ENCODE measurements at places on chromosomes 5 and 9.

DNA sequence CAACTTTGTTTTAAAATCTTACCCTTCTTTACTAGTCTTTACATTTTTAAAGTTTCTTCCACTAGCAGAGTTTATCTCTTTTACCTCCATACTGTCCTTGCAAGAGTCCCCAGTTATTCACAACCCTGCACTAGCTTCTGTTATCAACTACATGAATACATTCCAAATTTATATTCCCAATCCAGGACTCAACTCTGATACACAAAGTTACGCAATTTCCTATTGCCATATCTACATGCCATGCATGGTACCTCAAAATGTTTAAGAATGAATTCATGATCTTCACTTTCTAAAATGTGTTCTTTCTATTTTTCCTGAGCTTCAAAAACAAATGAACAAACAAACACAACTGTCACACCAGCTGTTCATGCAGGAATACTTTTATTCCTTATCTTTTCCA lies 668.7 kb downstream of the CDH18 start:
- DNase-seq: no peak

DNA sequence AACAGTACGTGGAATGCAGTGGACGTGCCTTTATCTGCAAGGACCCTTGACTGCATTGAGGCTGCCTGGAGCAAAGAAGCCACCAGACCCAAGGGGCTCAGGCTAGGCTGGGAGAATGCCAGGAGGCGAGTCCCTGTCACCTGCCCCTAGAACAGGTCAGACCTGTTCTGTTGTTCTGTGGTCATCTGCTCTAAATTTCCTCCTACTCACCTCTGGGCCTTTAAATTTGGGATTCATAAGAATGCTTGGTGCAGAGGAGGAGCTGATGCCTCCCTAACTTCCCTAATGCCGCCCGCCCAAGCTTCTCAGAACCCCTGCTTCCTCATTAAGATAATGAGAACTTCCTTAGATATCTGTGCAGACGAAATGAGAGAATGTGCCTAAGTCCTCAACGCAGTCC lies 32.0 kb downstream of the DAPK1 start:
- DNase-seq: no peak

GRCh38 chr5:146778261-146778660 lies 100.3 kb downstream of the PPP2R2B start:
- DNase-seq: no peak

GRCh38 chr5:143576711-143577484 lies 173.4 kb upstream of the NR3C1 start:
- DNase-seq: no peak

GRCh38 chr5:6082685-6083084 lies 295.7 kb downstream of the MED10 start:
- no peak for DNase-seq

DNA sequence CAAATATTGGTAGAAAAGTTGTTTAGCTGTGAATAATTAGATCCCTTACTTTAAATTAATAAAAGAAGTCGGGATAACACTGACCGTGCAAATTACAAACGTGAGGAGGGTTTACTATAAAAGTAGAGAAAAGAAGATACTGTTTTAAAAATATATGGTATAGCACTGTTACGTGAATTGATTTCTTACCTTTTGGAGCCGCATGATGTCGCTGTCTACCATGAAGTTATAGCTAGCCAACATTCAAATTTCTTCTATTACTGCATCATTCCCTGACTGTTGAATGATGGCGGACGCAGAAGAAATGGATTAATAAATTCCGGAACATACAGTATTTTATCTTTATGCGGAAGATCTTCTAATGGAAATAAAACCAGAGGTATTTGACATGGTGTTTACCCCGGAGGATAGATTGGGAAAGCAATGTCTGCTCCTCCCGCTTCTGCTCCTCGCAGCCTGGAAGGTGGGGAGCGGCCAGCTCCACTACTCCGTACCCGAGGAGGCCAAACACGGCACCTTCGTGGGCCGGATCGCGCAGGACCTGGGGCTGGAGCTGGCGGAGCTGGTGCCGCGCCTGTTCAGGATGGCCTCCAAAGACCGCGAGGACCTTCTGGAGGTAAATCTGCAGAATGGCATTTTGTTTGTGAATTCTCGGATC lies at the start of gene PCDHA6:
PCDHA6 (plus strand) TSS at position 257 of the 658 bp plus-strand sequence; CDS start at position 389, 132 bp downstream.
- DNase-seq: no peak

DNA sequence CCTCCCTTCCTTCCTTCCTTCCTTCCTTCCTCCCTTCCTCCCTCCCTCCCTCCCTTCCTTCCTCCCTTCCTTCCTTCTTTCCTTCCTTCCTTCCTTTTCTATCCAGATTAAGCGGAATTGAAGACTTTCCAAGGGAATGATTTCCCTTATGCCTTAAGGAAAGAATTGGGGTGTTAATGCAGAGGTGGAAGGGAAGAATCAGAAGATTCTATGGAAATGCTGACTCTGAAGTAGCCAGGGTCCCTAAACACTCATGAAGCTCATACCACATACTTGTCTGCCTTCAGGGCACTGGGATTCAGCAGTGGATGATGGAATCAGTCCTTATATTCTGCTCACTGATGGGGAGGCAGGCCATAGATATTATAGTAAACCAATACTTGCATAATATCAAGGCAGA lies 48.2 kb downstream of the TNC start:
- DNase-seq: no peak

- DNase-seq: no peak
Measured at GRCh38 chr5:13783726-13784125, 160.8 kb downstream of the DNAH5 start.

DNA sequence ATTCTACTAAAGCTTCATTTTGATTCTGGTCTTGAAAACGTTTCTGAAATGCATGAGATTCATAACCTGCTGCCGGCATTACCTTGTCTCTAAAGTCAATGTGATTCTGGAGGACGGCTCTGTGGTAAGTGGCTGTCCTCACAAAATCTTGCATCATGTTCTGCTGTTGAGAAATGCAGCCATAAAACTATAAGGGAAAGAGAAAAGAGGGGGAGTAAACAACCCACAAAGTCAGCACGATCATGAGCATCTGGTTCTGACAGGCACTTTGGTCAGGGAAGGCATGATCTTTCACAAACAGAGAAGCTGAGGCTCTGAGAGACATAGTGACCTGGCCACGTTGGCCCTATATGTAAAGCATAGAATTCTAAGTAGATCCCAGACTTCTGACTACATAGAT lies 168.9 kb upstream of the PUM3 start:
- no peak for DNase-seq

DNA sequence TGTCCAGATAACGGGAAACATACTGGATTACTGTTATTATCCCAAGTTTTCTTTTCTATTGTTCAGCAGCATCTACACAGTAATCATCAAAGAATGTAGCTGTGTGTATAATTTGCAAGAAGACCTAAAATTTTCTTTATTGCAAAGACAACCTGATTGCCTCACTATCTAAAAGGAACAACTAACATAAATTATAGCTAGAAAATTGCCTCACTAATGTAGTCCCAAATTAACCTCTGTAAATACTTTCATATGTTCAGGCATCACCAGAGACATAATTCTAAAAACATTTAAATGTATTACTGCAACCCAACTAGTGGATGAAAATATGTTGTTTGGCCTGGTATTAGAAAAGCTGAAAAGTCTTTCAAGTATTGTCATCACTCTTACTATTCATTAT lies 275.4 kb downstream of the CDH12 start:
- no peak for DNase-seq

DNA sequence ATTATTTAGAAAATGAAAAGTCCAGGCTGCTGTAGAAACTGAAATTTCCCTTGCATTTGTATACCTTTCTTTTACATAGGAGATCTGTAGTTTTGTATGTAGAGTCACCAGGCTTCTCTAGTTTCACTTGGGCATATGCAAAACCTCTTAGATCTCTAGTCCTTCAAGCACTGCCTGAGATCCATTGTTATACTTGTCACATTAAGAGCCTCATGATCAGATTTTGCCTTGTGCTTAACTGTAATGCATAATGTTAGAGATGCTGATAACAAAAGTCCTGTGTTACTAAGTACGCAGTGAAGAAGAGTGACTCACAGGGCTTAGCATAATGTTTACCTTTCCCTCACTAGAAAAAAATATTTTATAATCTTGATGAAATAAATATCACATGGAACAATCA lies 250.2 kb downstream of the CYLC2 start:
- no peak for DNase-seq

- DNase-seq: no peak
Measured at GRCh38 chr9:136373300-136374182, at the start of gene CARD9. CARD9 (minus strand) TSS chr9:136373669; CDS start chr9:136372078, 1,591 bp downstream.
